CMK (cell line): ENCODE measurements at places on chromosomes 12 and 14.

GRCh38 chr14:35375558-35376025, 29.0 kb downstream of the NFKBIA start:
- DNase-seq, result no peak

DNA sequence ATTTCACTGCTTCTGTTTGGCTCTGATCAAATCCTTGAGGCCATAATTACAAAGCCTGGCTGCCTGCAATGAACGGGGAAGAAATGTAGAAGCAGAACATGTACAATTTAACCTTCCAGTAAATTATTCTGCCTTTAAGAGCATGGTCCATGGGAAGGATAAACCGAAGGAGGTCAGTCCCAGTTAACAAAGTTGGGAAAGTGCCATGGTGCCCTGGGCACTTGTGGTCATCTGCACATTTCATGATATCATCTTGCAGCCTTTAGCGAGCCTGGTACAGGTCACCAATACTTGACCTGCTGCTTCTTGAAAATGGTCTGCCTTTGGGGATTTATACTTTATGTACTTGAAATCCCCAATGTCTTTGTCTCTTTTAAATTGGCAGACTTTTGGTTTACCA, 175.9 kb upstream of the KITLG start:
- DNase-seq, result no peak

- no peak for DNase-seq
These were observed 163.7 kb downstream of the BMP4 start for GRCh38 chr14:53792909-53793308.

GRCh38 chr14:34741840-34742239, 27.4 kb upstream of the CFL2 start:
- DNase-seq, result no peak

DNA sequence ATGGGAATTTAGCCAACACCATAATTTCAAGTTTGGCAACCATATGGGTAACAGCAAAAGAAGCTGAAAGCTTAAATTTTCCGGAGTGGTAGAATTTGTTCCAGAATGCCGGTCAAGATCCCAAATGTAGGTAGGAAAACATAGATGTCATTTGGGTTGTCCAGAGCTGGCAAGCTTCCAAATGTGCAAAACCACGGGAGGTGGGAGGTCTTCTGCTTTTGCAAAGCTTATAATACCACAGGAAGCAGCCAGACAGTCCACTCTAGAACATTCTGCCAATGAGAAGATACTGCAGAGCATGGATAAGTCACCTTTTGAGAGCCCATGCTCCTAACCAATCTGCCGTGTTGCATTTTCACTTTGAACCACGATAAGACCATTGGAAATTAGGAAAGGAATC, 26.4 kb upstream of the BATF start:
- DNase-seq, result no peak

GRCh38 chr12:16094437-16094836, 183.0 kb downstream of the SLC15A5 start:
- DNase-seq, result no peak

GRCh38 chr14:105495990-105496830, 5.2 kb downstream of the TEDC1 start:
- DNase-seq, result no peak

DNA sequence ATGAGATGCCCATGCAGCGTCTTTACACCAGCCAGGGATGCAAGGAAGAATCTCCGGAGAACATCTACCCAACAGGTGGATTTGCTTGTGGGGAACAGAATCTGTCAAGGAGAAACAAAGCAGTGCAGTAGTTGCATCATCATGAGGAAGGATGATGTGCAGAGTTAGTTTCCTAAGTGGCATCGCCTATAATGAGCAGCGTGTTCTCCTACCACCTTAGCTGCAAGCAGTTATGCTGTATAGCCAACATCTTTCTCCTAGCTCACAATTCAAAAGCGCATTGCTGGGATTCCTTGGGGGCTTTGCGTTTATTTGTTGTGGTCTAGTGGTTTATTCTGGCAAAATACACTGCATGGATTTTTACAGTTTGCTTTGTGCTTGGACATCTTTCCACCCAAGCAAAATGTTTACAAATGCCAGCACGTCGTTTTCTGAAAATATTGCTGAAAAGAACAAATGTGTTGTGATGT, 233.0 kb downstream of the RGS6 start:
- no peak for DNase-seq

DNA sequence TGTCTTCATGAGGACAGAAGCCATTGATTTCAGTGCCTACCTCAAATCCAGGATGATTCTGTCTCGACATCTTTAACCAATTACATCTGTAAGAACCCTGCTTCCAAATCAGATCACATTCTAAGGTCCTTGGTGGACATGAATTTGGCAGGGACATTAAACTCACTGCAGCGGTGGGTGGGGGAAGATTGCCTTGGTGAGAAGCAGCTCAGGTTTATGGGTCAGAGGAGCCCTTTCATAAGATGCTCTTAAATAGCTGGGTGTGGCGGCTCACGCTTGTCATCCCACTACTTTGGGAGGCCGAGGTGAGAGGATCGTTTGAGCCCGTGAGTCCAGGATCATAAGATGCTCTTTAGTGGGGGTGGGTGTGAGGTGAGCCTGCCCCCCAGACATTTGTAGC, 42.9 kb downstream of the ELK3 start:
- DNase-seq, result no peak

DNA sequence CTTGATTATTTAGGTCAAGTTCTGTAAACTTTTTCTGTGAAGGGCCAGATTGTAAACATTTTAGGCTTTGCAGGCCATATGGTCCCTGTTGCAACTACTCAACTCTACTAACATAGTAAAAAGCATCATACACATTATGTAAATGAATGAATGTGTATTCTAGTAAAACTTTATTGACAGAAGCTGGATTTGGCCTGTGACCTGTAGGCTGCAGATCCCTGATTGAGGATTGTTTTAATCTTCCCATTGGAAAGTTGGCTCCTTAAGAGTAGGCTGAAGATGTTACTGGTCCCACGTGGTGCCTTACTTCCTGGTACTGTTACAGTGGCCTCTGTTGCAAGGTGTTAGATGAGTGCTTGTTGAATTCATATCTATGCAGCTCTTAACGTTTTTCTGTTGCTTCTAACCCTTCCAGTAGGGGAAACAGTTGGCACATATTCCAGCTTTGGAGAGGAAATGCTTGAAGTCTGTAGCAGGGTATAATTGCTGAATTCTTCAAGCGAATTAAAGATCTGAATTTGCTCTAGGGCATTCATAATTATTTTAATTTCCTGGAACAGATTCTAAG, 133.6 kb upstream of the DNM1L start:
- no peak for DNase-seq

DNA sequence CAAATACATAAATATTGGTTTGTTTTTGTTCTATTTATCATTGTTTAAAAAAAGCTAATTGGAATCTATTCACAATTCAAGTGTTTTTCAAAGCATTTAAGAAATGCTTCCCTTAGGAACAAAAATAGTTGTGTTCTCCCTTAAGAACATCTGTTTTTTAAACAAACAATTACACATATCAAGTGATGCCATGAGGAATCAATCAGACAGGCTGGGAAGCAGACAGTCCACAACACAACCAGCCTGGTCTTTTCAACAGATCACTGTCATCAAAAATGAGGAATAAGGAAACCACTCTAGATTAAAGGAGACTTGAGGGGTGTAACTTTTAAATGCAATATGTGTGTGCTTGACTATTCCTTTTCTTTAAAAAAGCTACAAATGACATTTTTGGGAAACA, 25.5 kb downstream of the GALC start:
- no peak for DNase-seq

DNA sequence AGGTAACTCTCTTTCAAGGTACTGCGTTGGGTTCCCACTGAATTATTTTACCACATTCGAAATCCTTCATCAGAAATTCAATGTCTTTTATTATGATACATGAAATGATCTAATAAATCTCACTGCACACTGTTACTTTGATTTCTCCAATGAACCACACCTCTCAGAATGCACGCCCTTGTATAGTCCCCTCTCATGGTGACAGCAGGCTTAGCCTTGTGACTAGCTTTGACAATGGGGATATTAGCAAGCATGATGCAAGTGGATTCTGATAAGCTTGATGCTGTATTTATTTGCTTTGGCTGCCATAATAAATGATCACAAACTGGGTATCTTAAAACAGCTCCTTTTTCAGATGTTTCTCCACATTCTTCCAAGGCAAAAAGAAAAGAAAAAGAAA, 100.4 kb upstream of the ETV6 start:
- DNase-seq, result no peak

GRCh38 chr12:5636907-5637306, 205.0 kb downstream of the NTF3 start:
- no peak for DNase-seq

DNA sequence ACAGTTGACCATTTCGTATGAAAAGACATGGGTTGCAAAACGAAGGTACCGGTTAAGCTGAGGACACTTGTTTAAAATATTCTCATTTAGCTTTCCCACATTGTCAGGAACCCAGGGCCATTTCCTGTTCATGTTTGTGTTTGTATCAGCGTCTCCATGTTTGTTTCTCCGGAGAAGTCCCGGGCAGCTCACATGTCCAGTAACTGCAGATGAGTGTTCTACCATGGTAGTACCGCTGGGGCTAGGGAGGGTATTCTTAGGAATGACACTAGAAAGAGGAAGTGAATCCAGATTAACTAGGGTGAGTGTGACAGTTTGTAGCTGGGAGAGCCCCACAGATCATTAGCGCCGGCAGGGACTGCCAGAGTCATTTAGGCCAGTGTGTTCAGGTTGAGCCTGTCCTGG, 50.0 kb upstream of the EVL start:
- DNase-seq, result no peak

GRCh38 chr12:108302016-108302402, 37.1 kb downstream of the CMKLR1 start:
- no peak for DNase-seq

DNA sequence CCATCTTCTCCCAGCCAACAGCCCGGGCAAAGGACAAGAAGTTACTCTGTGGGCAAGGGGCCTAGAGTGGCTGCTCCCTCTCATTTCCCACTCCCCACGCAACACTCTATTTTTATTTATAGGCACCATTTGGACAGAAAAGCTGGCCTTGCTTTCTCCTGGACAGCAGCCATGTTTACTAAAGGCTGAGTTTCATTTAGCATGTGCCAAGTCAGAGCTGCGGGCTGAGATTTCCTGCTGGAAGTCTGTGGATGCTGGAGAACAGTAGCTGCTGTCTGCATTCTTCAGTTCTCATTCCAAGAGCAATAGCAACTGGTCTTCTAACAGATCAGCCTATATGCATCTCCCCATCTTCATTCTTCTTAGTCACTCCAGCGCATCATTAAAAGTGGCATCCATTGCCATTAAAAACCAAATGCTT, 8.3 kb downstream of the COL2A1 start:
- DNase-seq, result no peak

DNA sequence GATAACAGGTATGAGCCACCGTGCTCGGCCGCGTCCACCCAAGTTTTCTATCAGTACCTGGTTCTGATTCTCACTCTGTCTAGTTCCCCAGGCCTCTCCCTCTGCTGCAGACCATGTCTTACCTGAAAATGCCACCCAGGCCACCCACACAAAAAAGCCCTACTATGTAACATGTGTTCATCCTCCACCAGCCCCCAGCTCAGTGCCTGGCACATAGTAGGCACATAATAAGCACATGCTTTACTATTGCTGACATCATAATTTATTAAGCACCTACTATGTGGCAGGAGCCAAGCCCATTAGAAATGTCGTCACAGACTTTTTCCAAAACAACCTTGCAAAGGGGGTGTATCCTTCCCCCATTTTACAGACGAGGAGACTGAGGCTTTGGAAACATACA, 37.8 kb downstream of the CMKLR1 start:
- no peak for DNase-seq

GRCh38 chr12:80717856-80718255, 1.1 kb downstream of the MYF5 start:
- DNase-seq, result no peak

- DNase-seq, result no peak
These were observed 9.2 kb downstream of the WNT5B start for GRCh38 chr12:1638203-1638602.

- DNase-seq, result no peak
These were observed 41.1 kb downstream of the TMEM63C start for GRCh38 chr14:77222546-77223225.

DNA sequence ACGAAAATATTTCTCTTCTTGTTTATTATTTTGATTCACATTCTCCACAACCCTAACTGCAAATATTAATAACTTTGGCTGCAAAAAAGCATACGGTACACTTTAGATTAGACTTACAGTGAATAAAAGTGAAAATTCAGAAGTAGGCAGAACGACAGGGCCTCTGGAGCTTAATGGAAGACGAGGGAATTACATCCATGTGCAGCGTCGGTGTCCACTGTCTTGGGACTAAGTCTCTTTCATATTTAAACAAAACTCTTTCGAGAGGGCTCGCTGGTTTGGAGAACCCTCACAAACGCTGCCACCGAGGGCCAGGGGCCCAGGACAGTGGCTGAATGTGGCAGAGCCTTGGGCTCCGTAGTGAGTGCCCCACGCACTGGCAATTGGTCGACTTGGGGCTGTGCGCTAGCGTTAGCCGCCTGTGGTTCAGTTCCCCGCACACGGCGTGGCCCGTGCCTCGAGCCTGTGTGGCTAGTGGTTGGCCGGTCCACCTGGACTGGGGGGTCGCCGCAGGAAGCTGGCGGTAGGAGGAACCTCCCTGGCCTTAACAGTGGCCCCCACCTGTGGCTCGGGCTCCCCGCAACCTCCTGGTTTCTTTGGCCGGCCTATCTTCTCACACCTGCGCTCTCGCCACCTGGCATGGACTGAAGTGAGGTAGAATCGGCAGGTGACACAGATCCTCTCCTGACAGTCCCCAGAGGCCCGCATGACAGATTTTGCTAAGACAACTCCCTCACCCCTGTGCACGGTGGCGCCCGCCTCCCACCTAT, 739 bp upstream of the PAX9 start:
- no peak for DNase-seq

DNA sequence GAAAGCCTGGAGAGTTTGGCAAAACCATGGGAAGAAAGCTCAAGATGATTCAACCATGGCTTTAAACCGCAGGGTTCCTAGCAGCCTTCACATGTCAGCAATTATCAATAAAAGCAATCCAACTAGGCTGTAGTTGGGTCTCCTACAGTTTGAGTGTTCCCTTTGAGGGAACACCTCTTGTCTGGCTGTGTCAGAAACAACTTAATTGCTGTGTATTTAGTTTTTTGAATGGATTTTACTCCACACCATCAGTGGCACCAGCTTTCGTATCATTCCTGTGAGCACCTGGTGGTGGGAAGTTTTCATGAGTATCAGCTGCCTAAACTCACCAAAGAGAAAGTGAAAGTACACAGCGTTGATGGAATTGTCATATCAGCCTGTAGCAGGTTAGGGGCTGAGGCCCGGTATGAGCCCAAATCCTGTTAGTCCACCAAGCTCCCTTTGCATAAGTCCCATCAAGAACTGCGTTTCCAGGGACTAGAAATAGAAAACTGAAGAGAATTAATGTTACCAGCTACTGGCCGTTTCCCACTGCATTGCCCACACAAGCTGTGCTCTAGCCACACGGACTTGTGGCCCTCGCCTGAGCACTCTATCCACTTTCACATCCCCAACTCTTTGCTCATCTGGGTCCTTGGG, 10.9 kb upstream of the IL26 start:
- DNase-seq, result no peak

DNA sequence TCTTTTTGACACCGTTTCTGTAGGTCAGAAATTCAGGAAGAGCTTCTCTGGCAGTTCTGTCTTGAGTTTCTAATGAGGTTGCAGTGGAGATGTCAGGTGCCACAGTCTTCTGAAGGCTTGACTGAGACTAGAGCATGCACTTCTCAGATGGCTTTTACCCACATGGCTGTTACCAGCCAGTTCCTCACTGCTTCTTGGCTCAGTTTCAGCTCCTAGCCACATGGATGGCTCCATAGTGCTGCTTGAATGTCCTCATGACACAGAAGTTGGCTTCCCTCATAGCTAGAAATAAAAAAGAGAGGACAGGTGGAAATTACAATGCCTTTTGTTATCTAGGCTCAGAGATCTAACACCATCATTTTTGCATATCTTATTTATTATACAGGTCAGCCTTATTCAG, 38.1 kb upstream of the SLC2A13 start:
- no peak for DNase-seq
